Peyer's patch (tissue), 4 donors: ENCODE measurements at places on chromosomes 6 and 20. TPM values are rescaled to one million over a fixed set of nuclear protein-coding genes. Genes with fewer than 3 reads are reported as not detected.

DNA sequence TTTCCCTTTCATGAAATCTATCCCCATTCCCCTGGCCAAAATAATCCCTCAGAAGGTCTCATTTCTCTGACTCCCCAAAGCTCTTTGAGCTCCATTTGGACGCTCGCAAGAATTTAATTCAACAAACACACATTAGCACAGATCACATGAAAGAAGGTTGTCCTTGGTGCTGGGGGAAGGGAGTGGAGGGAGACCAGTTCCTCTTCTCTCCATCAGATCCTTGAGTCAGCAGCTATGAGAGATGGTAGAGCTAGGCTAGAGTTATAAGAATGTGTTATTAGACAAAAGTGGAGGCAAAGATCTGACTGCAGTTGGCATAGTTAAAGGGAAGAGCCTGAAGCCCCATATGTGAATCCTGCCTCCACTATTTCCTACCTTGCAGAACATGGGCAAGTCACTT, 184.2 kb upstream of the CDYL start:
- no peak for DNase-seq

- no peak for DNase-seq
Measured at GRCh38 chr6:1738558-1739081, 128.9 kb downstream of the FOXC1 start.

SPACA1 gene
- total RNA-seq: not detected

- no peak for DNase-seq
Measured at GRCh38 chr6:135158397-135158796, 22.7 kb upstream of the MYB start.

GRCh38 chr6:156780962-156781853, 4.0 kb downstream of the ARID1B start:
- no peak for DNase-seq

- DNase-seq: no peak
Measured at GRCh38 chr6:168025831-168026710, 28.6 kb downstream of the KIF25 start.

GRCh38 chr6:93123585-93123984, 295.8 kb downstream of the EPHA7 start:
- no peak for DNase-seq

CLVS2 gene
- total RNA-seq: 0.09 TPM

INSM1 gene
- 4.6 TPM for total RNA-seq

DNA sequence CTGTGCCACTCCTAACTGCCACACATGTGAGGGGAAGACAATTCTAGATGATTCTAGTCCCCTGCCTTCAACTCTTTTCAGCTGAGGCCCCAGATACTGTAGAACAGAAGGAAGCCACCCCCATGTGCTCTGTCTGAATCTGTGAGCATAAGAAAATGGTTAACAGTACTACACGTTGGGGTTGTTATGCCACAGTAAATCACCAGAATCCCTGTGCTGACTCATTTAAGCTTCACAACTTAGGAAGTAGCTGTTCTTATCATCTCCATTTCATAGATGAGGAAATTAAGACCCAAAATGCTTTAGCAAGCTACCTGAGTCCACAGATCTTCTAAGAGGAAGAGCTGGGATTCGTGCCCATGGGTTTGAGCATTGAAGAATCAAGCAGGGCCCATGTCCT, 27.4 kb upstream of the SCRT2 start:
- DNase-seq: no peak

RUNX2 gene
- 2.6 TPM for total RNA-seq

DCDC2 gene
- 0.70 TPM for total RNA-seq

ISM1 gene
- 1.1 TPM for total RNA-seq

DNA sequence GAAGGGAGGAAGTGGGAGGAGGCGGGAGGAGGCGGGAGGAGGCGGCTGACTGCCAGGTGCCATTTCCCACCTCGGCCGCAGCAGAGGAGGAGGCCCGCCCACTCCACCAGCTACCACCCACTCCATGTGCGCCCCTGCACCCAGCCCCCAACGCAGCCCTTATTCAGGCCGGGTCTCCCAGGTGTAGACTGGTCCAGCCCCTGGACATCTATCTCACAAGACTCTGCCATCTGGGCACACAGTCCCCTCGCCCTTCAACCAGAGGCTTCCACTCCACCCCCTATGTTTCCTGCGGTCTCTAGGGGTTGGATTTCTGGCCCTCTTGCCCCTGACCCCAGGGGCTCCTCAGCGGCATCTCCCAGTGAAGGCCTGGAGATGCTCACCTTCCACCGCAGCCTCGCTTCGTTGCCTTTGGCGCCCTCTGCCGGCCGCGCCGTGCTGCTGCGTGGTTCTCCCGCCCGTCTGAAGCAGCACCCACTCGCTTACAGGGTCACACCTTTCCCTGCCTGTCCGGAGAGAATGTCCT, 32.6 kb upstream of the FAM83D start:
- DNase-seq: peak; percentile 79

- no peak for DNase-seq
Measured at GRCh38 chr20:47016068-47016664, 121.5 kb downstream of the EYA2 start.

DNA sequence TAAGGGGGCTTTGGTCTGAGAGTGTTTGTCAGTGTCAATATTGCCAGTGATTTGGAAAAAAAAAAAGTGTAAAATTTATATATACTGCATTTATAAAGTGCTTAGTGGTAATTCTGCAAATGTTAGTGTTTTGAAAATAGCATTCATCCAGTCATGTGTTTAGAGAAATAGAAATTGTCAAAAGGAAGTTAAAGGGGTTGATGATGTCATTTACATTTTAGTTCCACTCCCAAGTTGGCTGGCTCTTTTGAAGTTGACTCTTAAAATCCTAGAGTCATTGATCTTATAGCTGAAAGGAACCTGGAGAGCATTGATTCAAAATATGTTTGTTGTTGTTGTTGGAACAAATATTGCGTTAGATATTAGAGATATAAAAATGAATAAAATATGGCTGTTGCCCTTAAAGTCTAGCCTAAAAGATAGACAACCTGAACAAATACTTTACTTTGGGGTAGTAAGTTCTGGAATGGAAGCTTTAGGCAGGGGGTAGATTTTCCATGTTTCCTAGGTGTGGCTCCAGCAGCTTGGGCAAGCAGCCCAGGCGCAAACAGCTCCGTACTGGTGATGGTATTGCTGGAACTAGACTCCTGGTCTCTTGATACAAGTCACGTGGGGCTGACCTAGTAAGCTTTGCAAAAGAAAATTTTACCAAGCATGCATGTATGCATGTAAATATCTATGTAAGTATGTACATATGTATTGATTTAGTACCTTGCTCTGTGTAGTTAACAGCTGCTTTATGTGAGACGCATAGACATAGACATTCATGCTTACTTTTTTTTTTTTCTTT, 46.3 kb downstream of the HIVEP1 start:
- no peak for DNase-seq

DNA sequence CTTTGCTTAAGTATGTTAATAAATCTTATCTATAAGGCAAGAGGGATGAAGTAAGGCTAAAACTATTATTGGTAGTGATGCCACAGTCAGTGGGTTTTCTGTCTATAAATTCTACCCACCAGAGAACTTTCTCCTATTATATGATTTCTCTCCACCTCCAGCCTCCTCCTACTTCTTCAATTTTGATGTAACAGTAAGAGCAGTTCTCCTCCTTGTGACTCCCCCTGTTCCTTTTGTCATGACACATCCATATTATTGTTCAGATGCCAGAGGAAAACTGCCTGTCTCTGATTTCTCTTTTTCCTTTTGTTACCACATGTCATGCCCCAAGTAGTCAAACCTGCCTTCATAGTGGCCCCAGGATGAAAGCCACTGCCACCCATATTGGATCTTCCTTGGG, 9.1 kb upstream of the RCAN2 start:
- no peak for DNase-seq

DNA sequence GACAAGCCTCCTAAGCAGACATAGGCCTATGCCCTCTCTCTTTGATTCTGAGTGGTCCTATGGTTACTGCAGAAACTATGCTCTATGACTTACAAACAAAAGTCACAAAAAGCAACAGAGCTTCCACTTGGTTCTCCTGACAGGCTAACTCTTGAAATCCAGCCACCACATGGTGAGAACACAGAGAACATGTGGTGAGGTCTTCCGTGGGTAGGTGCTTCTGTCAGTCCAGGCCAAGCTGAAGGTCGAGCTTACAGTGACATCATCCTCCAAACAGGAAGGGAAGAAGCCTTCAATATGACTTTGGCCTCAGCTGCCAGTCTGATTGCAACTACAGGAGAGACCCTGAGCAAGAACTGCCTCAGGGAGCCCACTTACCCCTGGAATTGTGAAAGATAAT, 265.5 kb downstream of the TBX18 start:
- DNase-seq: no peak

DNA sequence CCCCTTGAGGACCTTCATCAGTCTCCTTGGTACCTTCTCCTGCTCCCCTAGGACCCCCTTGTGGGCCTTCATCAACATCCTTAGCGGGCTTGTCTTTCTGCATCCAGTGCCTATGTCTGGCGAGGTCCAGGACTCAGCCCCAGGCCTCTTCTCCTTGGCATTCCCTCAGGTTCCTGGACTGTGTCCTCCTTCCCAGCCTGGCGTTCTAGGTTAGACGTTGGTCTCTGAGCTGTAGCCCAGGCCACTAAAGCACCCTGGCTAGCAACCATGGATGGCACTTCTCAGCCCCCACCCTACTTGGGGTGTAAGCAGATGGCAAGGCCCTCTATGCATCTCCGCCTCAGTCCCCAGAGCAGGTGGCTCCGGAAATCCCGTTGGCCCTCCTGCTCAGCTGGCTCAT, 51.5 kb upstream of the NNAT start:
- no peak for DNase-seq

GRCh38 chr6:111038534-111039252, 48.6 kb upstream of the SLC16A10 start:
- DNase-seq: no peak
